ENCODE measurements at places on chromosomes 3 and 15.
A peak's percentile ranks its signal among the peaks of the same experiment; 100 is the strongest.

DNA sequence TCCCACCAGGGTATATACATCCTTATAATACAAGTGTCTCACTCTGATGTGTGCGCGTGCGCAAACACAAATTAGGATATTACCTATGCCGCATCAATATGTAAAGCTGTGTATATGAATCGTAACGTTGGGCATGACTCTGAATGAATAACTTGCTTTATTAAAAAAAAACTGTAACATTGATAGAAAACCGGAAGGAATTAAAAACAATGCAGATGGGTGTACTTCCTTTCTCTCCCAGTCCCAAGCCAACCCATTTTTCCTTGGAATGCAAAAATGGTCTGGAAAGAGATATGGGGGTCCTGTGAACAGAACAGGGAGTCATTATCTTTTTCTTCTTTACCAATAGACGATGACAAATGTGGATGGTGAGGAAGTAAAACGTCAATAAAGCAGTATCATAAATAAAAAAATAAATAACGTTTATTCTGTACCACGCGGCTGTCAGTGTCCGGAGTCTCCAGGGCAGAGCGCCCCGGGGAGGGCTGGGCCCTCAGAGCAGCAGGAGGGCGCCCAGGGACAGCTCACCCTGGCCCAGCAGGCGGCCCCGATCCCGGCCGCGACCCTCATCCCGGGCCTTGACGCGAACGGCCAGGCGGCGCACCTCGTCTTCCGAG is 1.6 kb downstream of the C2CD4B start:
- no peak for DNase-seq

GRCh38 chr3:53221827-53222182 is 34.0 kb downstream of the TKT start:
- no peak for DNase-seq

- DNase-seq = no peak
These were observed 225.4 kb downstream of the SI start for GRCh38 chr3:164852866-164853265.

DNA sequence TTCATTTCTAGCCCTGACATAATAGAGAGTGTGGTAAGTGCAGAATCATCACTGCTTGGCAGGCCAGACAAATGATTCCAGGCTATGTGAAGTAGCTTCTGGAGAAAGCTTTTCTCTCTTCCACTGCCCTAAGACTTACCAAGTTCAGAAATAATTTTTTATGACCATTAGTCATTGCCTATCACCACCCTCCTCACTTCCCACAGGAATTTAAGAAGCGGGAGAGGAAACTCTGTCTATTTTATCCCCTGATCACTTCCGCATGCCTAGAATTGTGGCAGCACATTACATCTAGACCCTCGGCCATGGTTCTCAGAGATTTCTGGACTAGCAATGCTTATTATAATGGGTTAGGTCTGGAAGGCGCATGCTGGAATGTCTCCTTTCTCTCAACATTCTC is 397.8 kb upstream of the NR2F2 start:
- no peak for DNase-seq

GRCh38 chr3:38111201-38111600 is 25.7 kb downstream of the ACAA1 start:
- DNase-seq = no peak

GRCh38 chr3:147538034-147538433 is 128.9 kb downstream of the ZIC1 start:
- DNase-seq = no peak

- no peak for DNase-seq
These were observed 144.1 kb upstream of the ALCAM start for GRCh38 chr3:105222568-105223093.

DNA sequence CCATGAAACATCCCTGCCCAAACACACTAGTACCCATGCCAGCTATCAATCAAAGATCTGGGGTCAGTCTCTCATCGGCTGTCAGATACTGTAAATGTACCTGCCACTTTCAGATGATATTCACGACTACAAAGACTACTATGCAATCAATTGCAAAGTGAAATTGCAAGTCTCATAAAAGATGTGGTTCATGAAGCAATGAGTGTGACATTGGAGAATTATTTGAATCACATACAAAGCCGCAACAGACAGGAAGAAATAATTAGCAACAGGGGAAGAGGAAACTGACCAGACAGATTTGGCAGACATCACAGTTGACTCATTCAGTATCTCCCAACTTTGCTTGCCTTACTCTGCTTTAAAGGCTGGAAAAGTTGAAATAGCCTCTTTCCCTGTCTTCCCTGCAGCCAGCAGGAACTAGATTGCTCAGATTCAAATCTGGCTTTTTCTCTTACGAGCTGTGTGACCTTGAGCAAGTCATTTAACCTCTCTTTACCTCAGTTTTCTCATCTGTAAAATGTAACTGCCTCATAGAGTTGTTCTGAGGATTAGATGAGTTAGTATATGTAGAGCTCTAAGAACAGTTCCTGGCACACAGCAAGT is 95.7 kb upstream of the C3orf80 start:
- DNase-seq = no peak

- DNase-seq = no peak
These were observed 52.9 kb upstream of the ITGA11 start for GRCh38 chr15:68484696-68485400.

- DNase-seq = no peak
These were observed 443 bp upstream of the NR2F2 start for GRCh38 chr15:96330064-96330449.

DNA sequence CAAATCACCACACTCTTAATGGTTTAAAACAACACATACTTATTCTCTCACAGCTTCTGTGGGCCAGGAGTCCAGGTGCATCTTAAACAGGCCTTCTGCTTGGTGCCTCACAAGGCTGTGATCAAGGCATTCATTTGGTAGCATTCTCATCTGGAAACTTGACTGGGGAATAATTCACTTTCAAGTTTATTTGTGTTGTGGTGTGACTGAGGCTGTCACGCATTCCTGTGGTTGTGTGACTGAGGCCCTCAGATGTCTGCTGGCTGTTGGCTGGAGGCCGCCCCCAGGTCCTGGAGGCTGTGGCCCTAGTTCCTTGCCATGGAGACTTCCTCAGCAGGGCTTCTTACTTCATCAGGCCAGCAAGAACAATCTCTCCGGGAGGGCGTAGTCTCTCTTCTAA is 16.9 kb upstream of the FAM3D start:
- no peak for DNase-seq

DNA sequence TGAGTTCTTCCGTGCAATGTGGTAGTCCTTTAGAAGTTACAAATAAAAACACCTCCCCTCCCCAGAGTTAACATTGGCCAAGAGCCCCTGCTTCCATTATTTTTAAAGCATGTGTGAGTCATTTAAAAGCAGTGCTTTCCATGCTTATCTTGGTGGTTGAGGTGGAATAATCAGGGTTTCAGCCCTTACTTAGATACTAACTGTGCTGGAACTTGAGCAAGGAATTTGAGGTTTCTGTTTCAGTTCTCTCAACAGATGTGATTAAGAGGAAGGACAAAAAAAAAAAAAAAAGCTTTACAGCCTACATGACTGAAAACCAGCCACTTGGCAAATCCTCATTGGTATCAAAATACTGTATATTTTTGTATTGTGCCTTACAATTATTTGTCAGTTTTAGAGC is 64.5 kb downstream of the CGNL1 start:
- DNase-seq = no peak

DNA sequence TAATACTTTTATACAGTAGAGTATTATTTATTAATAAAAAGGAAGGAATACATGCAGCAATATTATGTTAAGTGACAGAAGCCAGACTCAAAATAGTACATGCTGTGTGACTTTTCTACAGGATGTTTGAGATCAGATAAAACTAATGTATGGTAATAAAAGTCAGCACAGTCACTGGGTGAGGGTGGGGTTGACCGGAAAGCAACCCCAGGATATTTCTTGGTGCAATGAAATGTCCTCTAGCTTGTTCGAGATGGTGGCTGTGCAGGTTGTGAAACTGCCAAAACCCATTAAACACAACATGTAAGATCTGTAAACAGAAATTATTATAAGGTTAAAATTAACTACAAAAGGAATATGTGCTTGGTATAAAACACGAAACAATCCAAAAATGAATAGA is 20.8 kb upstream of the ALDH1L1 start:
- DNase-seq = no peak

DNA sequence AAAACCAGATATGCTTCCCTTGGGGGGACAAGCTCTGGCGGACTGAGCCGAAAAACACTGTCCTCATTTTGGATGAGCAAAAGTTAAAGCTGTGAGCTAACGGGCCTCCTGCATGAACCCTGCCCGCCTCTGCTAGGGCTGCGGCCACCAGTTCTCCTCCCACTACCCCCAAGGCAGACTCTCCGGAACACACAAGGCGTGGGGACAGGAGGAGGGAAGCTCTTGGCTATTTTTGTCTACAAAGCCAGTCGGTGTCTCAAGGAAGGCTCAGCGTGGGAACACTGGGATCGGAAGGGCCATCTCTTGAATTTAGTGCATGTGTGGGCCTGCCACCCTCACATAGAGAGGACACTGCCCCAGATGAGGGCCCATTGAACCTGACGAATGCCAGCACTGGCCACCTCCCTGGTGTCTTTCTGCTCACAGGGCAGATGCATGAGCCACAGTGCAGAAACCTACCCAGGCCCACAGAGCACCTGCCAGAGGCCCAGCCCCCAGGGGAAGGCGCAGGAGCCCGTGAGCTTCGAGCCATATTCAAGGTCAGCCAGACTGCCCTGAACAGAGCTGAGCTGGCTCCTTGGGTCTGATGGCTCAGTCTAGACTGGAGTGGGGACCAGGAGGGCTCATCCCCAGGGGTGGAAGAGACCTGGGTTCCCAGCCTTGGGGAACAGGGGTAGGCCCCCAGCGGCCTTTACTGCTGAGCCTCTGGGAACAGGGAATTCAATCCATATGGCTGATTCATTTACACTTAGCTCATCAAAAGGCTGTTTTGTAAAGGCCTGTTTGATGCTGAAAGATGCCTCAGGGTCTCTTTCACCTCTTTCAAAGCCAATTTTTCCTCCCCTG is 38.3 kb downstream of the HCN4 start:
- DNase-seq = no peak

GRCh38 chr3:30012941-30013543 is 593.4 kb upstream of the TGFBR2 start:
- DNase-seq = peak; percentile 22

GRCh38 chr3:27575499-27575898 is 91.3 kb upstream of the SLC4A7 start:
- DNase-seq = no peak

Data from CD4-positive, alpha-beta T cell treated with Interleukin-6 at 100 ng/mL for 8 hours (primary cell).